Stimulated activated memory B cell treated with anti-CD40 and anti-IgM and Interleukin-4, amounts not matched to agents 10 μg/mL and 1 μg/mL and 100 μg/mL, for 72 hours (primary cell): ENCODE measurements at places on chromosomes 12 and 14.

DNA sequence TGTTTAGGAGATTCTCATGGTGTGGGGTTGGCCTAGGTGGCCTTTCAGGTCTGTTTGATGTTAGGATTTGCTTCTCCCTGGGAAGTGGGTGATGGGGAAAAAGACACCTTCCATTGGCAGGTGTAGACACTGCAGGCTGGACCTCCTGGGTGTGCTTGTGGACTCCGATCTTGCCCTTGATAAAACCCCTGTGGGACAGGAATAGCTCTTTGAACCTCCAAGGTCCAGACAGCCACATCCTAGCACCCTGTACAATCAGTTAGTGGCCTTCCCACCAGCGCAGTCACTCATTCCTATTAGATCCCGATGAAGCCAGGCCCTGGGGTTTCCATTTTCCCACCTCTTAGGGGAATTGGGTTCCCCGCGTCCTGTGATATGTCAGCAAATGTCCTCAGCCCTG is 28.5 kb downstream of the MEG3 start:
- no peak for ATAC-seq

DNA sequence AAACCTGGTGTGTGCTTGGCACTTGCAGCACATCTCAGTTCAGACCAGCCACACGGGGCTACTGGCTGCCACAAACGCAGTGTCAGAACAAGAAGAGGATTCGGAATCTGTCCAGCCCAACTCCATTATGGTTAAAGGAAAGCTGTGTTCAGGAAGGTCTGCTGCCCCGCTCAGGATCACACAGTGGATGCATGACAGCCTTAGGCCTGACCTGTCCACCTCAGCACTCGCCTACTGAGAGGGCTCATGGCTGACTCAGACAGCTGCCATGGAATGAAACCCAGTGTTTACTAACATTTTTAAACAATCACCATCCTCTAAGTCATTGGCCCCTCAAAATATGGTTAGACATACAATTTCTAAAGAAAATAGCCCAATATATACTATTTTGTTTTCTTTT is 5.6 kb upstream of the NIN start:
- no peak for ATAC-seq

GRCh38 chr12:88052686-88053085 is 23.5 kb upstream of the C12orf50 start:
- no peak for ATAC-seq

- no peak for ATAC-seq
These were observed 937.2 kb upstream of the FLRT2 start for GRCh38 chr14:84592770-84593169.

DNA sequence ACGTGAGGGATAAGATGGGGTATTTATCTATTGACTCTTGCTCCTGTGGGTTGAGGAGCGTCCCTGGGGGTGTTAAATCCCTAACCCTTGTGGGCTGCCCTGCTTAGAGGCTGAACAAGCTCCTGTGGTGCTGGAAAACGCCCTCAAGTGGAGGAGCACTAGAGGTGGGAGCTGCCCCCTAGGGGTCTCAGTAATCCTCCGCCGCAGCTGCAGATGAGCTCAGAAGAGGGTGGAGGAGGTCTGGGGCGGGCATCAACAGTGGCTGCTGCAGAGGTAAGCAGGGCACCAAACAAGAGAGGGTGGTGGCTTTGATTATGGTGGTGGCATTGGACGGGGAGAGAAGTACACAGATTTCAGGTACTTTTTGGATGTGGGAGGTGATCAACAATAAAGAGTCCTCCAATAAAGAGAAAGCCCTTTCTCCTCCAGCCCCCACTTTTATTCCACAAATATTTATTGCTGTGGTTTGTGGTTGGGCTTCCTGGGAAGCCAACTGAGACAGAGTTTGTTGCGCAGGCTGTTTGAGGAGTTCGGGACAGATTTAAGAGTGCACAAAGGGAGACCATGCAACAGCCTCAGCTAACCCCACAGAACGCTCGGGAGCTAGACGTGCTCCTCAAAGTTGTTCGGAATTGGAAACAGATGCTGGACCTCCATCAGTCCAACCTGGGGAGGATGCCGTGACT is 179.9 kb downstream of the ADCK1 start:
- no peak for ATAC-seq

- ATAC-seq: peak; percentile 60
These were observed 29.0 kb upstream of the AKAP6 start for GRCh38 chr14:32300136-32300535.

GRCh38 chr12:108128221-108129016 is 669 bp upstream of the WSCD2 start:
- ATAC-seq: no peak

DNA sequence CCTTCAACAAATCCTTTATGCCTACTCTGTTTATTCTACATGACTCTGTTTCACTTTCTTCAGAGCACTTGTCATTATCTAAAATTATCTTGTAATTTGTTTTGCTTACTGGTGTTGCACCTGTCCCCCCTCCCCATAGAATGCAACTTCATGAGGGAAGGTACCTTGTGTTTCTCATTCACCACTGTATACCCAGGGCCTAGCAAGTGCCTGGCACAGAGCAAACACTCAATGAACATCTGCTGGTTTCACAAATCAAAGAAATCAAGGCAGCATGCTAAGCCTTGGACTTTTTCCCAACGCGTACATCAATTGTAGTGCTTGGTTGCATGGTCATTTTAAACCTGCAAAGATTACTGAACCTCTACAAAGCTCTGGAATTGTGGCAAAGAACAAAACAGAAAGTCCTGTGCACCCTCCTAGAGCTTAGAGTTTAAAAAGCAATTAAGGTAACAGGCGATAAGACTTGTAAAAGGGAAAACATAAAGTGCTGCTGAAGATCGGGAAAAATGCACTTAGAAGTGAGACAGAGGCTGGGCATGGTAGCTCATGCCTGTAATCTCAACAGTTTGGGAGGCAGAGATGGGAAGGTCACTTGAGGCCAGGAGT is 479.1 kb downstream of the MED13L start:
- no peak for ATAC-seq

DNA sequence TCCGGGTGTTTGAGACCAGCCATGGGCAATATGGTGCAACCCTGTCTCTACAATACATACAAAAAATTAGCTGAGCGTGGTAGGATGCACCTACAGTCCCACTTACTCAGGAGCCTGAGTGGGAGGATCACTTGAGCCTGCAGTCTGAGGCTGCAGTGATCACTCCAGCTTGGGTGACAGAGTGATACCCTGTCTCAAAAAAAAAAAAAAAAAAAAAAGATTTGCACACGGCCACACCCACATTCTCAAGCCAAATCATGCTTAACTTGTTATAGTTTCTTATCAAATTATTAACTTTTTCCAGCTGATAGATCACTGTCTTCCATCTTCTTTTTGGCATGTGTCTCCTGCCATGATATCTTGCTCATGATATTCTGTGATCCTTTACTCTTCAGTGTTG is 6.8 kb downstream of the DRAM1 start:
- ATAC-seq: no peak

- ATAC-seq: no peak
These were observed 5.8 kb upstream of the EVL start for GRCh38 chr14:100059438-100059781.

GRCh38 chr14:49770212-49770817 is 2.4 kb downstream of the KLHDC2 start:
- ATAC-seq: no peak

DNA sequence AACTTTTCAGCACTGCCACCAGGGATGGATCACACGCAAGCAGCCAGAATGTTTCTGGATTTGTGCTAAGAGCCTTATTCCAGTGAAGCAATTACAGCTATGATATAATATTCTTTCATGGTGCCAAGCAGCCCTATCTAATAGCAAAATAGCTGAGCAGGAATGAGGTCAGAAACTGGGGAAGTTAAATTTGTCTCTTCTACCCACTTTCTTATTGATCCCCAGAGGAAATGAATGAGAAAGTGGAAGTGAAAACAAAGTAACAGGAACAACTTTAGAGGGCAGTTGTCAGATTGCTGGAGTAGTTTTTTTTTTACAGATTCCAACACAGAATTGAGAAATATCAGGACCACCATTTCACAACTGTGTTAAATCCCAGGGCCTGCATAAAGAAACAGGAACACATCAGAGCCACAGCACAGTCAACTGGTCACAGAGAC is 44.8 kb downstream of the GCH1 start:
- ATAC-seq: peak; percentile 81

DNA sequence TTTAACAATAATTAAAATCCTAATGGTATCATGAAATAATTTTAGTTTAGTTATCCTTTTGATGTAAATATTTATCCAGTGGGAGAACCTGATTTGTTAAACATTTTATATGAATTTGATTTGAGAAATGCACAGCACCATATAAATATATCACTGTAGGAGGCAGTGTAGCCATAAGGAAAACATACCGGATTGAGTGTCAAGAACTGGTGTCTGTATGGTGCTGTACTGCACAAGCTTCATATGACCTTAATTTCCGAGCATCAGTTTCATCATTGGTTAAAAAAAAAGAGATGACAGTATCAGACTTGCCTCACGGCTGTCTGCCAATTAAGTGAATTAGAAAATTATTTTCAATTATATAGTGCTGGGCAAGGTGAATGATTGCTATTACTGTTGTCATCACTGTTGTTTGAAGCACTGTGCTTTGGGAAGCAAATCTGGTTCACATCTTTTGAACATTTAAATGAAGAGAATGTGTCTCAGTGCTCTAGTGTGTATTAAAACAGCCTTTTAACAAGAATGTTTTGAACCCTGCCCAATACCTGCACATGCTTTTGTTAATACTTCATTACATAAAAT is 72.1 kb downstream of the TMTC2 start:
- no peak for ATAC-seq

GRCh38 chr12:108752387-108752786 is 21.1 kb upstream of the CORO1C start:
- no peak for ATAC-seq

GRCh38 chr12:21631367-21631766 is 26.3 kb downstream of the LDHB start:
- no peak for ATAC-seq

GRCh38 chr12:101713059-101713682 is 15.7 kb downstream of the CHPT1 start:
- no peak for ATAC-seq

GRCh38 chr12:77031745-77032144 is 33.6 kb downstream of the E2F7 start:
- peak; percentile 19 for ATAC-seq

DNA sequence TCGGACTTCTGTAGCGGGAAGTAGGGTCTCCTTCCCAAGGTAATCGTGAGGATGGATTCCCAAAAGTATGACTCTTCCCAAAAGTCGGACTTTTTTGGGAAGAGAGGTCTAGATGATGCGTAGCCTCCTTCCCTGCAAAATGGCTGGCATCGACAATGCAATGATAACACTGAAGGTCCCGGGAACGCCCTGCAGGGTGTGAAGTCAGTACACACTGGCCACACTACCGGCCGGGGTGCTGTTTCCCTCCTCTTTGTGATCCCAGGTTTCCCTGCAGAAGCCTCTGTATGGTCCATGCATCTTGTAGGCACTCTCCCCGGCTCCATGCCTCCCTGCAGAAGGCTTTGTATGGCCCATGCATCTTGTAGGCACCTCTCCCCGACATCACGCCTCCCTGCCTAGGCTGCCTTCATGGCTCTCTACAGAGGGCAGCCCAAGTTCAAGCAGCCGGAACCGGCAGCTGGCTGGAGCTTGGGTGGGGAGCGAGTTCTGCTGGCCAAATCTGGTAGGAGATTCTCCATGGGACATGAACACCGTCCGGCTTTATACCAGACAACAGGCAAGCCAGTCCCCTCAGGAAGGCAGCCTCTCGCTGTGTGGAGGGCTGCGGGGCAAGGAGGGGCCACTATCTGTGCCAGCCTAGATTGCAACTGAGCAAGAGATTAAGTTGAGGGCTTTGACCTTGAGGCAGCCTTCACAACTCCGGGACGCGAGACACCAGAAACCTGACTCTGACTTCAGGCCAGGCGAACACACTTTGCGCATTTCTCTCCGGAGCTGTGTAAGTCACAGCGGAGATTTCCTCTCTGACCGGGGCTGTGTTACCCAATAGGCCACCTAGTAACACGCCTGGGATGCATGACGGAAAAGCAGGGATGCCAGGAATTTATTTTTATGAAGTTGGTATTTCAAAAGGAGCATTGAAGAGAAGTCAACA is 23.5 kb downstream of the FZD10 start:
- no peak for ATAC-seq

DNA sequence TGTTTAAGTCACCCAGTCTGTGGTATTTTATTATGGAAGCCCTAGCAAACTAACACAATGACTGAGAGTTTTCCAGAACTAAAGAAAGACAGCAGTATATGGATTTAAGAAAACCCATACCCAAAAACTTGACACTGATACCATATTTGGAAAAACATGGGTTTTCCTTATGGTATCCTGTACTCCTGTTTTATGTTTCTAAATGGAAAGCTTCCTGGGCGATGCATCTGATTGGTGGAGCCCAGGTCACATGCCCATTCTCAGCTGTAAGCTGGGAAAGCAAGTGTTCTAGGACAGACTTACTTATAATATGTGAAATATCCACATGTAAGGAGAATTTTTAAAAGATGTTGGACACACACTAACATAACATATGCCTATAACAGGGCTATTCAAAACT is 4.5 kb upstream of the RNASE4 start:
- ATAC-seq: no peak

GRCh38 chr12:49763006-49763591 is 21.7 kb downstream of the TMBIM6 start:
- peak; percentile 83 for ATAC-seq

- no peak for ATAC-seq
These were observed 98.1 kb downstream of the KLRB1 start for GRCh38 chr12:9509464-9510161.

DNA sequence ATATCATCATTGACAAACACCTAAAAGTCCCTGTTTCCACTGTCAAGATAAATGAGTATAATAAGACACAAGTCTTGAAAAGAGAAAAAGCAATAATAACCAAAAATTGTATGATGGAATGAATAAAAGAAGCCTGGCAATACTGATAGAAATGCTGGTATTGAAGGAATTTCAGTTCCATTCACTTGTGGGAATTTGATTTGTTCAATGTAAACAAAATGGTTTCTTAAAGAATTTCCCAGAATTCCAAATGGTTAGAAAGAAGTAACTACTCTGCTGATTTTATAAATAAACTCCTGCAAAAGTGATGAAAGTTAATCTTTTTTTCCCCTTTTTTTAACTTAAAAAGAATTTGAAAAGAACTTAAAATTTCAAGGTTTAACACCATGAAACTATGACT is 129.9 kb upstream of the PDZRN4 start:
- ATAC-seq: no peak

- no peak for ATAC-seq
These were observed 188.5 kb downstream of the ALX1 start for GRCh38 chr12:85468356-85469157.
